Neural crest cell (in vitro differentiated cells): ENCODE measurements at places on chromosomes 1 and 21.

DNA sequence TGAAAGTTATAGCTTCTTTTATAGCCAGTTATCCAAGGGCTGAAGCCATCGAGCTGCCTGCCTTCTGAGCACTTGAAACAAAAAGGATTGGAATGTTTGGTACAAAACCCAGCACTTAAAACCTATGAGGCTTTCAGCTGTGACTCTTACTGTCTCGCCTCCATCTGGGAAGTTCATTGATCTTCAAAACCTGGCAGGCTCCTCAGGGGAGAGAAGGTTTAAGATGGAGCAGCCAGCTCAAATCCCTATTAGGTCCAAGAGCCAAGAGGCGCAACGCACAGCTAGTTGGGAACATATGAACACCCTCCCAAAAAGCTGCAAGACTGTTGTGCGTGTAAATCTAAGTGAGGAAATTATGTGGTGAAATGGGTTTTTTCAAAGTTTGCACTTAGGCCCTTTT is 33.4 kb downstream of the BACE2 start:
- no peak for DNase-seq

- no peak for DNase-seq
These were observed 106.7 kb upstream of the CDC42BPA start for GRCh38 chr1:227424953-227425352.

DNA sequence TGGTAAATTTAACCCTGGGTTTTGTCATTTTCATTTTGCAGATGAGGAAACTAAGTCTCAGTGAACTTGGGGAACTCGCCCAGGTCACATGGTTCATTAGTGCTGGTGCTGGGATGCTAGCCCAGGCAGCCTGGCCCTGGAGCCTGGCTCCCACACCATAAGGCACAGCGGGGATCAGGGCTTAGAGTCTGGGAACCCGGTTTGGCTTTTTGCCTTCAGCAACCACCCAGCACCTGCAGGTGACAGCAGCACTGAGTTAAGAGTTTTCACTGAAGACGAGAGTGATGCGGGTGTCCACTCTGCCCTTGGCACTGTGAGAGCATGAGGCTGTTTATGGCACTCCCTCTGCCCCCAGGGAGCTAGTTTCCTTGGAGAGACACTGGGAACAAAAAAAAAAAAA is 18.4 kb upstream of the CD101 start:
- DNase-seq = no peak

GRCh38 chr1:59738591-59739015 is 76.1 kb upstream of the HOOK1 start:
- no peak for DNase-seq

DNA sequence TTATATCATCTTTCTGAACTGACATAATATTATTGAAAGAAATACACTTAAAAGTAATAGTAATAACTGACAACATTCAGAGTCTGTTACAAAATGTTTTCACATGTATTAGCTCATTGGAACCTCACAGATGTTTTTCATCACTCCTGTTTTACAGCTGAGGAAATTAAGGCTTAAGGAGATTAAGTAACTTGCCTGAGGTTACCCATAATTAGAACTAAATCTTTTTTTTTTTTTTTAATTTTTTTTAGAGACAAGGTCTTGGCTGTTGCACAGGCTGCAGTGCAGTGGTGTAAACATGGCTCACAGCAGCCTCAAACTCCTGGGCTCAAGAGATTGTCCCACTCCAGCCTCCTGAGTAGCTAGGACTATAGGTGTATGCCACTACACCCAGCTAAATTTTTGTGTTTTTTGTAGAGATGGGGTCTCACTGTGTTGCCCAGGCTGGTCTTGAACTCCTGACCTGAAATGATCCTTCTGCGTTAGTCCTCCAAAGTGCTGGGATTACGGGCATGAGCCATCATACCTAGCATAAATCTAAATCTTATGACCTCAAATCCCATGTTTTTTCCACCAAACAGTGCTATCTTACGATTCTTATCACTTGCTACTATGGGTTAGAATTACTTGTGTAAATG is 64.7 kb upstream of the MACF1 start:
- no peak for DNase-seq

DNA sequence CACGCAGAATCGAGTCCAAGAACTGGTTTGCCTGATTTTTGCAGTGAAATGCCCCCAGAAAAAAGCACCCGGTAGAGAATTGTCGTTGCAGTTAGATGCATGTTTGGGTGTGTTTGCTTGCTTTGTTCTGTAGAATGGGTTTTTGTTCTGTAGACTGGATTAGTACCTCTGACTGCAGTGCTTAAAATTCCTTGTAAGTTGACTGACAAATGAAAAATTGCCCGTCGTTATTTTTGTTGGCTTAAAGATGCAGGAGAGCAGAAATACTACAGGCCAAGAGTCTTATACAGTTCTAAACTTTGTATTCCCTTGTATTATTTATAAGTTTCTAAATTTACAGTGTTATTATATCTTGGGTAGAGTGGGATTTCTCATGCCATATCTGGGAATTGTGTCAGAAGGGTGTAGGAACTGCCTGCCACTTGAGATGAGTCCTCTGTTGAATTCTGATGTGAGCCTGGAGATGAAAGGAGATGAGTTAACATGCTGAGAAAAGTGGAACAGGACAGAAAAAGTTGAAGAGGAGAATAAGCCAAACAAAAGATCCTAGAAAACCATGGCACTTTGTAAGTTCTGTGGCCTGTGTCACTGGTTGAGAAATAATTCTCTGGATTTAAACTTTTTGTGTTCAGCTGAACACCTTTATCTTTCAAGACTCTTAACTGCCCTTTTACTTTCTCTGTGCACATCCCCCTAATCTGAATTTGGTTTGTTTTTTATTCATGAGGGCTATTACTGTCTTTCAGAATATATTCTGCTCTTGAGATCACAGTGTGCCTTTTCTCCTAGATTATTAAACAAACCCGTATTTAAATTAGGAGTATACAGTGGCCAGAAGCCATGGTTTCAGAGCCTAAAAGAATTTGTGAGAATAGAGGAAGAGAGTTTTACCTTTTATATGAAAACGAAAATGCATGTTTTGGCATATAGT is 1.4 kb downstream of the DESI2 start:
- no peak for DNase-seq

- DNase-seq = no peak
These were observed 102.6 kb downstream of the ADSS2 start for GRCh38 chr1:244349103-244349531.

DNA sequence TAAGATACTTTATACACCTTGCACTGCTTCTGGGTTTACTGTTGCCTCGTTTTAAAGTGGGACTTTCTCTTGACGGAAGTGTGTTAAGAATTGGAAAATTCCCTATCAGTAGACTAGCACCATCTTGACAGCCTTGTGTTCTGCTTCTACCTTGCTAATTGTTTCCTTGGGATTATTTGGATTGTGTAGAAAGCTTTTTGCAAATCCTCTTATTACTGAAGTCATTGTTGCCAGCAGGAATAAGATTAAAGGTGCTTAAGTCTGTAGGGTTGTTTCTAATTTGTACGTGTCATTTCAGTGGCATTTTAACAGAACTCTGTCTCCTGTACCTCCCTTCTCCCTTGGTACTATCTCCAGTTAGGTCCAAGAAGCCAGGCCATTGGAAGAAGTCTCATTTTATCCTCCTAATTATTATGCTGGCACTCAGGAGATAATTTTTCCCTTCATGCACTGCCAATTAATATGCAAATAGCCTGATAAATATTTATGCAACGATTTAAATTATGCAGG is 107.7 kb downstream of the POU2F1 start:
- no peak for DNase-seq

DNA sequence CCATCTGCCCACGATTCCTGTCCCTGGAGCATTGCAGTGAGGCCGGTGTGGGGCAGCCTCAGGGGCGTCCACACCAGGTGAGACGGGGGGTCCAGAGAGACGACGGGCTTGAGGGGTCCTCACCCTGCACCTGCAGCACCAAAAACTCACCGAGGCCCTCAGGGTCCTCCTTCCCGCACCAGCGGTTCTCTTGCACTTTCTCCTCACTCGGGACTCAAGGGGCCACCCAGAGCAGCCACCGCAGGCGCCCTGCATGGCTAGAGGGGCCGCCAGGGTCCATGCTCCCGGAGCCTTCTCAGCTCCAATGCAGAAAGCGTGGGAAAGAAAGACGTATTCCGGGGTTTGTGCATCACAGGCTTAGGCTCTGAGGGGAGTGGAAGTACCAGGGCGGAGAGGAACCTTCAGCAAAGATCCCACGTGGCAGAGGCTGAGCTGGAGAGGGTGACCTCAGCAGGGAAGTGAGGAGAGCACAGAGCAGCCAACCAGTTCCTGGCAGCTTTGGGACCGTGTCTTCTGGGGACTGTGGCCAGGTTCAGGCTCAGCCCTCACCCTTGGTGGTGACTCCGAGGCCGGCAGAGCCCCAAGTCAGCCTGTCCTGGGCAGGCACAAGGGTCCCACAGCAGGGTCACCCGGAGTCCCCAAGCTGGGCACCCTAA is 19.5 kb upstream of the COL6A2 start:
- no peak for DNase-seq
